ENCODE measurements at places on chromosomes 1 and 21.

GRCh38 chr1:100141192-100141591 lies 8.2 kb downstream of the TRMT13 start:
- DNase-seq, result no peak

GRCh38 chr1:234270581-234271242 lies 102.5 kb upstream of the COA6 start:
- DNase-seq, result no peak

DNA sequence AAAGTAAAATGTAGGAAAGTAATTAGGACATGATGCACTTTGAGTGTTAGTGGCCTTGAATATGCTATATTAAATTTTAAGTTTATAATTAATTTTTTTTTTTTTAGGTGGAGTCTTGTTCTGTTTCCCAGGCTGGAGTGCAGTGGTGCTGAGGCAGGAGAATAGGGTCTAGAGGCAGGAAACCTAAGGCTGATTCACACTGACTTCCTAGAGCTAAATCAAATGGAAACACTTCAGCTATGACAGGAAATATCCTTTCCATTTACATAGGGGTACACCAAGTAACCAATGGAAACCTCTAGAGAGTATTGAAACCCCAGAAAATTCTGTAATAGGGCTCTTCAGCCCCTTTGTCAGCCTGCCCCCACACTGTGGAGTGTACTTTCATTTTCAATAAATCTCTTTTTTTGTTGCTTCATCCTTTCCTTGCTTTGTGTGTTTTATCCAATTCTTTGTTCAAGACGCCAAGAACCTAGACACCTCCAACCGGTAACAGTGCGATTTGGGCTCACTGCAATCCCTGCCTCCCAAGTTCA lies 17.9 kb upstream of the THRAP3 start:
- no peak for DNase-seq

DNA sequence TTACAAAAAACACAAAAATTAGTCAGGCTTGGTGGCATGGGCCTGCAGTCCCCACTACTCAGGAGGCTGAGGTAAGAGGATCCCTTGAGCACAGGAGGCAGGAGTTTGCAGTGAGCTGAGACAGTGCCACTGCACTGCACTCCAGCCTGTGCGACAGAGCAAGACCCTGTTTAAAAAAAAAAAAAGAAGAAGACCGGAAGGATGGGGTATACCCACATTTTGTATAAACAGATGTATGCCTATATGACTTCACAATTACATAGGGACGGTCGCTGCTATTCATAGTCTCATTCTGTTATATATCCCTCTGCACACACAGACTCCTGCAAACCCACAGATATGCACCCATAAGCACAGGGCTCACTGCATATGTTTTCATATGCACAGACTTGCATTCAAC lies 12.7 kb downstream of the LCK start:
- DNase-seq, result peak; percentile 47

- peak; percentile 20 for DNase-seq
These were observed 17.7 kb upstream of the SAMD11 start for GRCh38 chr1:905811-906599.

GRCh38 chr1:76021846-76022245 lies 52.7 kb upstream of the ST6GALNAC3 start:
- DNase-seq, result no peak

GRCh38 chr1:67889953-67890567 lies 56.8 kb upstream of the GNG12 start:
- DNase-seq, result no peak

DNA sequence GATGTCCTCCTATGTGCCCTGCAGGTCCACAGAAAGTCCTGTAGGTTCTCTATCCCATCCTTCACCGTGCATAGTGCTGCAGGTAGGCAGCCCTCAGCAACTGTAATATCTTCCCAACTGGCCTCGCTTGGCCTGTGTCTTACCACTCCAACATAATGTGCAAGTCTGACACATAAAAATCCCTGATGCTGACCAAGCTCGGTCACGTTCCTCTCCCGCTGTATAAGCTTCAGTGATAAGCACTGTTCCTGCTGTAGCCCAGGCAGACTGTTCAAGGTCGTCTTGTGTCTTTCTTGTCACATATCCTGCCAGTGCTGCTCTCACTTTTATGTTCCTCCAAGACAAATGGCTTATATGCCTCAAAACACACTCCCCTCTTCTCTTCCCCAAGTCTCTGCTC lies 19.4 kb upstream of the KCNE1 start:
- no peak for DNase-seq

GRCh38 chr1:10693497-10694273 lies 102.8 kb downstream of the CASZ1 start:
- DNase-seq, result peak; percentile 68

DNA sequence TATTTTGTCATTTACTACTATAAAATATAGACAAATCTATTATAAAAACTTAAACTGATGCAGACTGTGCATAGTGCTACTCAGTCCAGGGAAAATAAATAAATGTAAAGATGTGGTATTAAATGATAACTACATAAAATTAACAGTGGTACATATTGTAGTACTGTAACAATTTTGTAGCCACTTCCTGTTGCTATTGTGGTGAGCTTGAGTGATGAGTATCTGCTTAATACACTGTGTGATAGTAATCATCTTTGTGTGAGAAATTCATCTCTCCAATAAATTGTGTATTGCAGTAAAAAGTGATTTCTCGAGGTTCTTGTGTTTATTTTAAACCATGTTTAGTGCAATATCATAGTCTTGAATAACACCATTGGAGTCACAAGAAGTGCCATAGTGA lies 353.4 kb upstream of the ZRANB2 start:
- no peak for DNase-seq

- no peak for DNase-seq
These were observed 16.2 kb downstream of the RHOU start for GRCh38 chr1:228751360-228752098.

- no peak for DNase-seq
These were observed 89.1 kb downstream of the SSBP3 start for GRCh38 chr1:54317084-54317483.

GRCh38 chr21:38831526-38832467 lies 26.1 kb downstream of the ETS2 start:
- peak; percentile 30 for DNase-seq

DNA sequence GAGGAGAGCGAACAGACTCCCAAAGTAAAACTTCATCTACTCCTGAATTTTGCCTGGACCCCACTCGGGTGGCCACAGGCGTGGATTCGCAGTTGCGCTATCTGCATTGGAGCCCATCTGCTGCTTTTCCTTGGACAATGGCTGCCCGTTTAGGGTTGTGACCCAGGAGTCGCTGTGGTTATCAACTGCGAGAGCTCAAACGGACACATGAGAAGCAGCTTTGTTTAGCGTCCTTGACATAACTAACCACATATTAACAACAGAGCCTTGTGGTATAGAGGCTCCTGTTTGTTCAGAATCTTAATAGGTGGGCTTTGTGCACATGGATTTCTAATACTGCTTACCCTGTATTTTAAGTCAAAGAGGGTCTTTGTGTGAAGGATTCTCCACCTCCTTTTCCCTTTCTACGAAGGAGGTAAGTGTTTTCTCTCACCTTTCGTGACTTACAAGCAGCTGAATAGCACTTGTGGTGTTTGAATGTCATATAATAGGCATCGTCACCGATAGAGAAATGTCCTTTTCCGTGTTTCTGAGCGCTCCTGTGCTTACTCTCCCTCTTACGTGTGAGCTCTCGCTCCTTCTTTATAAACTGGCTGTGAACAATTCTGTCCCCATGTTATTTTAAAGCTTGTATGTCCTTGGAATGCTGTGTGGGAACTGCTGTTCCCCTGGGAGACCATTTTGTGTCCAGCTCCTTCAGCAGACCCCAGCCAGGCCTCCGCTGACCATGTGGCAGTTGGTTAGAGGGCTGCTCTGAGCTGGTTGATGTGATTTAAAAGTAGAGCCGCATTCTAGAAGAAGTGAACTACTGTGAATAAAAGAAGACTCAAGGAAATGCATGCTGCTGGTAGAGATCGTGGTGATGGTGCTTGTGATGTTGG lies 441.4 kb downstream of the RPS6KC1 start:
- DNase-seq, result no peak

GRCh38 chr1:60228041-60228491 lies 154.5 kb upstream of the C1orf87 start:
- DNase-seq, result no peak

DNA sequence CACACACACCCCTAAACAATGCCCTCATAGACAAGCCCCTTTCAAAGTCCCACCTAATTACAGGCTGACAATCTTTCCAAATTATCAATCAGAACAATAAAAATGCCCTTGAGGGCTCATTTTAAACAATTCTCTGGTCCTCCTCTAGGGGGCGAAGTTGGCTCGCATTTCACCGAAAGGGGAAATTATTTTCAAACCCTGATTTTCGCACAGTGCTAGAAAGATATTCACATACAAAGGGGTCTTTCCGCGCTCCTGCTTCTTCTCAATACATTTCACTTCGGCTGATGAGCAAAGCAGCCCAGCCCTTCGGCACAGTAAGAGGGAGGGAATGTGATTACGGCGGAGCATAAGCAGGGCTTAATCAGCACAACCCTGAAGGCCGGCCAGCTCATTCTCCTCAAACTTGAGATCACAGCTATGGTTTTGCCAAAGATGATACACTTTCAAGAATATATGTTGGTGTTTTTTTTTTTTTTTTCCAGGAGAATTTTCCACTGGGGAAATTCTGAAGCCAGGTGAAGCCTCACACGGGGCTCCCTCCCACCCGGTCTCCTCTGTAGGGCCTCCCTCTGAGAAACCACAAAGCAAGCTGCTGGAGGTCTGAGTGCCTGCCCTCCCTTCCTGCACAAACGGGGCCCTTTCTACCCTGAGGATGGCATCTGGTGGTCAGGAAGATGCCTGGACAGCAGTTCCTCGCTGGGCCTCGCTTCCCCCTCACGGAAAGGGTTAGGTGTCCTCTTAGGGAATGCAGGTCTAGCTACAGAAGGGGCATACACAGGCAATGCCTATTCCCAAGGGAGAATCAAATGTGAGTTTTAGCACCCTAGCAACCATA lies 66.9 kb downstream of the GNG12 start:
- peak; percentile 53 for DNase-seq

GRCh38 chr21:45508607-45509565 lies 33.4 kb downstream of the SLC19A1 start:
- DNase-seq, result no peak

DNA sequence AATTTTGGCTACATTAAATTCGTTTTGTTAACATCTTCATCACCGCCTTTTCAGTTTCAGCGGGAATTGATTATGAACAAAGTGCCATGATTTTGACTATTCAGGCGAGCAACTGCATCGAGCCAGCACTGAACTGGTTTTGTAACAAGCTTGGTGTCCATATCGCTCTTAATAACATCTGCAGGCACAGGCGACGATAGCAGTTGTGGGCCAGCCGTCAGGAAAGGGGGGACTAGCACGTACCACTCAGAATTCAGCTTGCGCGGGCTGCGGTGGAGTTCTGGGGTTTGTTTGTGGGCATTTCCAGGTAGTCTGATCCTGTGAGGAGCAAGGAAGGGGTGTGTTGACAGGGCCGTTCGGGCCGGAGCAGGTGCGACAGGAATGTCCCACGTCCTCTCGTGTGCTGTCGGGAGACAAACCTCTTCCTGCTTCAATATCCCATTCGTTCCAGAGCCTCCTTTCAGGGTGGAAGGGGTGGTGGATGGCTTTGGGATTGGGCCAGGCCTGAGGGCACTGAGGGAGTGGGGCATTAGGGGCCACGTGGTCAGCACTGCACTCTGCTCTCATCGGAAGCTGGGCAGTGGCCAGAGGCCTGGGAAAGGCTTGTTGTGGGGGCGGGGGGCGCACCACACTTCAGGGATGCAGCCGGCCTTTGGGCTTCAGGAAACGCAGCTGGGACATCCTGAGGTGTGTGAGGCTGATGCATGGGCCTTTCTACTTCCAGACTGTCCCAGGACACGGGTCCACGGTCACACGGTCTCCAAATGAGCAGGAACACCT lies 39.1 kb downstream of the SKI start:
- no peak for DNase-seq

- no peak for DNase-seq
These were observed 38.3 kb downstream of the USP25 start for GRCh38 chr21:15768045-15768601.

DNA sequence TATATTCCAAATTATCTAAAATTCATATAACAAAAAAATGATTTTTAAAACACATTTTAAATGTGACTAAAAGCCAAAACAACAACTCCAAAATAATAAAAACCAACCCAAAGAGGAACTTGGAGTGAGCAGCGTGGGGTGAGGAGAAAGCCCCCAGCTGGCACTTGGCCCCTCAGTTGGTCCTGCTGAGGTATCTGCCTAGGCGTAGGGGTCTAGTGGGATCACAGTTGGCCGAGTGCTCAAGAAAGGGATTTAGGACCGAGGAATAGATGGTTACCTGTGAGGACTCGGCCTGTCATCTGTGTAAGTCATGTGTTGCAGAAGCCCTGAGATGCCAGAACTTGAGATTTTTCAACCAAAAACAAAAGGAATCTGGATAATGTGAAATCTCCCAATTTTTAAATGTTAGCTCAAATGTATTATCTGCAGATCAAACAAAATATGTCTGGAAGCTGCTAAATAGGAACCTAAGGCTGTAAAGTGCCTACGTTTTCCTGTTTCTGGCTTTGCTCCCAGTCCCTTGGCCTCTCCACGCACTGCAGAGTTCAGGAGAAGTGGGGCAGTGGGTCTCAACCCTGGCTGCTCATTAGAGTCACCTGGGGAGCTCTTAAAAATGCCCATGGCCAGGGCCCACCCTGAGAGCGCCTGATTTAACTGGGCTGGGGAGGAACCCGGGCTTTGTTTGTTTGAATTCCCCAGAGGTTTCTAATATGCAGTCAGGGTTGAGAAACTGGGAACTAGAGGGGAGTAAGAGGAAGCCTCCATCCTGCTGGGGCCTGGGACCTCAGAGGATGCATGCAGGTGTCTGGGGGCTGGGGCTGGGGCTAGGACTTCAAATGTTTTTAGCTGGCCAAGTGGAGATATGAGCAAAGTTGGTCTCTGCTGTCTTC lies 38.5 kb upstream of the LDLRAP1 start:
- DNase-seq, result no peak

DNA sequence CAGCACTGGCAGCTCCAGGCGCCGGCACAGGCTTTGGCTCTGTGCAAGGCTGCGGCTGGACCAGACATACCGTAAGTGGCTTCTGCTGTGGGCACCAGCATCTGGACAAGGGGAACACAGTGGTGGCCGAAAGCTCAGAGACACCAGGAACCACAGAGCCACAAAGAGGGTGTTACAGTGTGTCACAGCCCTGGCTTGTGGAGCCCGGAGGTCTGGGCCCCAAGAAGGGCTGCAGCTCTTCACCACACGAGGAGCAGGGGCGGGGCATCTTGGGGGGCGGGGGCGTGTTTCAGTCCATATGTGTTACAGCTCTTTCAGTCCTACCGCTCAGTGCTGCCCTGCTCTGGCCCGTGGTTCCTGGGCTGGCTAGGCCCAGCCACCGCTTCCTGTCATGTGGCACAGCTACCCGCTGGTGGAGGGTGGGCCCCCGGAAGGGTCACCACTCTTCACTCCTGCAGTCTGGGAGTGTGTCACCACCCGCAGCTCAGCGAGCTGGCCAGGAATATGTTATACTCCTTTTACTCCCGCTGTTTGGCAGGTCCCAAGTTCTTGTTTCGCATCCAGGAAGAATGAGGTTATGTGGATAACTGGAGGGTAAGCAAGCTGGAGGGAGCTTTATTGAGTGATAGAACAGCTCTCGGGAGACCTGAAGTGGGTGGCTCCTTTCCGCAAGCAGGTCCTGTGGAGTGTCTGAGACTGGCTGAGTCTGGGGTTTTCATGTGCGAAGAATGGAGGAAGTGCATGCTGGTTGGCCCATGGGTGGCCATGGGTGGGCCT lies 3.3 kb upstream of the LSM10 start:
- DNase-seq, result peak; percentile 49
